AG10803 (cell line): ENCODE measurements at places on chromosomes 12 and 14.

DNA sequence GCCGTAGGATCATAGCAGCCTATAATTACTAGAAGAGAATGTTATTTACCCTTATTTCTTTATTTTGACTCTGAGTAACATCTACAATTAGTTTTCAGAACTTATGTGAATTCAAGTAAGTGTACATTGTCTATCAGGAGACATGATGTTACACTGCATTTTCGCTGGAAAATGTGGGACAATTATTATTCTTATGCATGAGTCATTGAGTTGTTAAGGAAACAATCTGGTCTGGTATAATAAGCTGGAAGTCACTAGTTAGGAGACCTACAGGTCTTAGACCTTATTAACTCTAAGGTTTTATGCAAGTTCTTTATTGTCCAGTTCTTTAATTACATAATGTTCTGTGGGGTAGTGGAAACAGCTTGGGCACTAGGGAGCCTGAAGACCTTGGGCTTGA, 5.8 kb downstream of the KTN1 start:
- DNase-seq: peak; percentile 16

DNA sequence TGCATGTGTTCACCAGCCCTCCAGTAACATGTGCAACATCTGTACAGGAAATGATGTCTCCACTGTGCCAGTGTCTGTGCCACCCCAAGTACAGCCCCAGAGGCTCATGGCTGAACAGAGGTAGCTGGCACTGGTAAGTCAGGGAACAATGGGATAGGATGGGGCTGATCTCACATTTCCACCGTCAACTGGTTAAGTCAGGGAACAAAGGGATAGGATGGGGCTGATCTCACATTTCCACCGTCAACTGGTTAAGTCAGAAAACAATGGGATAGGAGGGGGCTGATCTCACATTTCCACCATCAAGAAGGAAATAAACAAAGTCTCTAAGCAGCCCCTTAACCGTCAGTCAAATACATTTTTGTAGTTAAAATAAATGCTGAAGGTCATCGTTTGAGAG, 246.6 kb downstream of the TMEM132D start:
- no peak for DNase-seq

- DNase-seq: no peak
Measured at GRCh38 chr14:101049942-101050341, 146.4 kb upstream of the RTL1 start.

DNA sequence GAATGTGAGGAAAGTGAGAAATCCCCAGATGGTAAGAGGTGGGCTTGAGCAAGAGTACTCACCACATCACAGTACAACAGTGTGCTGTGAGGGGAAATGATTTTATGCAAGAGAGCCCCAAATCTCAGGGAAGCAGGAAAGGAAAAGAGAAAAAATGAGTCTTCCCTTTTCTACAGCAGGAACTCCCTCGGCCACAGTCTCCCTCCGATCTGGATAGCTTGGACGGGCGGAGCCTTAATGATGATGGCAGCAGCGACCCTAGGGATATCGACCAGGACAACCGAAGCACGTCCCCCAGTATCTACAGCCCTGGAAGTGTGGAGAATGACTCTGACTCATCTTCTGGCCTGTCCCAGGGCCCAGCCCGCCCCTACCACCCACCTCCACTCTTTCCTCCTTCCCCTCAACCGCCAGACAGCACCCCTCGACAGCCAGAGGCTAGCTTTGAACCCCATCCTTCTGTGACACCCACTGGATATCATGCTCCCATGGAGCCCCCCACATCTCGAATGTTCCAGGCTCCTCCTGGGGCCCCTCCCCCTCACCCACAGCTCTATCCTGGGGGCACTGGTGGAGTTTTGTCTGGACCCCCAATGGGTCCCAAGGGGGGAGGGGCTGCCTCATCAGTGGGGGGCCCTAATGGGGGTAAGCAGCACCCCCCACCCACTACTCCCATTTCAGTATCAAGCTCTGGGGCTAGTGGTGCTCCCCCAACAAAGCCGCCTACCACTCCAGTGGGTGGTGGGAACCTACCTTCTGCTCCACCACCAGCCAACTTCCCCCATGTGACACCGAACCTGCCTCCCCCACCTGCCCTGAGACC, 7.8 kb downstream of the ATN1 start:
- no peak for DNase-seq

- DNase-seq: no peak
Measured at GRCh38 chr12:94285943-94286582, 137.7 kb downstream of the PLXNC1 start.

DNA sequence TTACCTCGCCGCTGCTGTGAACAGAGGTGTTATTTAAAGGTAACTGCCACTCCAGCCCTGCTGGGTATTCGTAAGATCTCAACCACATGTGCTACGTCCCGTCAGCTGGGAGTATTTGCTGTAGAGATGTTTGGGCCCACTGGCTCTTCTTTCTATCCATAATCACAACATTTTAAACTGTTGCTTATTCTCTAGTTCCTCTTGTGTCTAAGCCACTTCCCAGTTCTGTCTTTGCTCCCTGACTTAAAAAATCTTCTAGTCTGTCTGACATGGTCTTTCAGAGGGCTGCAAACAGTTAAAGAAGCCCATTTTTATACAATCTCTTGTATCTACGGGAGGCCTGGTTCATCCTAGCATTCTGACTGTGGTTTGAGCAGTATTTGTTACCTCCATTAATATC, 33.2 kb upstream of the HELB start:
- DNase-seq: no peak

DNA sequence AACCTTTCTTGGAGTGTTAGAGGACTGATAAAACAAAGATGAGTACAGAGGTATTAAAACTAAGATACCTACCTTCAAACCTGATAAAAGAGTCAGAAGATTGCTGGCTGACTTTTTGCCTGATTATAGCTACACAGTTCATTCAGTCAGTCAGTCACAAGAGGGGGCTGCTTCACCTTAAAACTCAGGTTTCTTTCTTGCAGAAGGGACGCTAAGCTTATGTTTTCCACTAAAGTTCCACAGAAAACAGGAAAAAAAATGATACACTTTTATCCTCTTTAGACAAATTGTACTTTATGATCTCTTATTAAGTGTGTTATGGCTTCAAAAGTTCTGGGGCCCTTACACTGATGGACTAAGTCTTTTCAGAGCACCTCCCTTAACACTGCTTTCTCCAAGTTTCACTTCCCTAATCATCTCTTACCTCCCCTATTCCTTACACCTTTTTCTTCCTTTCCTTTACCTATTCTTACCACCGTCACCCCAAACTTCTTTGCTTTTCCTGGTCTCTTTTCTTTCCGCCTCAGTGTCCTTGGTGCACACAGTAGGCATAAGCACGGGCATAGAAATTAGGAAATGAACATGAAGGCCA, 448.7 kb upstream of the OR4E1 start:
- DNase-seq: no peak

GRCh38 chr12:49633703-49634345, 10.5 kb downstream of the PRPF40B start:
- no peak for DNase-seq

GRCh38 chr12:58310368-58310767, 369.0 kb downstream of the ATP23 start:
- DNase-seq: peak; percentile 35

GRCh38 chr12:10558301-10558700, 52.6 kb downstream of the EIF2S3B start:
- DNase-seq: no peak

GRCh38 chr14:54942913-54943312, 40.3 kb upstream of the GCH1 start:
- DNase-seq: no peak

GRCh38 chr14:94816113-94816512, 46.2 kb upstream of the GSC start:
- peak; percentile 23 for DNase-seq

DNA sequence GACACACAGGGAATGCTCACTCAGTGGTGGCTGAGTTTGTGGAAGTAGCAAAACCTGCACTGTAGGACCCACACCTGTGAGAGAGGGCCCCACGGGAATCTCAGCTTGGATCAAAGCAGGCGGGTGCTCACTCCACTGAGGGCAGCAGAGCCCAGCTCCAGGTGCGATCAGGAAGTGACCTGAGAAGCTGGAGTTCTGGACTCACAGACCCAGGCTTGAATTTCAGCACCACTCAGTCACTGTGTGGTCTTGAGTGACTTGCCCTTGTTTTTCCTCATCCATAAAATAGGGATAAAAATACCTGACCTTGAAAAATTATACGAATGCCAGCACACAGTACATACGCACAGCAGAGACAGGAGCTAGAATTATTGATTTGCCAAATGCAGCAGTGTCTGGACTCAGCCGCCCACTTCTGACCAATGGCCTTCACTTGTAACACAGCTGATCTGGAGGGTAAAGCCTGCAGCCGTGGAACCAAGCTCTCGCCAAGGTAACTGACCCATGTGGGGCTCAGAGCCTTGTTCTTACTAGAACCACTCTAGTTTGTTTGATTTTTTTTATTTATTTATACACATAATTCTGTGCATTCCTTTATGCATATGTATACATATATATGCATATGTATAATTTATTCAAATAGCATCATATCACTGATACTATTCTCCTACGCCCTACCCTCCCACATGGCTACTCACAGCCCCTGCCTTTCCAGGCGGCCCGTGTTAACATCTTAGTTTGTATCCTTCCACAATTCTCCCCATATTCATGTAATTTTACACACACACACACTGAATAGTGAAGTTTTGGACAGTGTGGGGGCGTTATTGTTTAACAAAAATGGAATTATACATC, 53.9 kb downstream of the DPF3 start:
- DNase-seq: no peak

GRCh38 chr12:122785503-122785902, 11.1 kb downstream of the CCDC62 start:
- no peak for DNase-seq

- no peak for DNase-seq
Measured at GRCh38 chr14:95475540-95476240, 40.8 kb downstream of the SYNE3 start.

DNA sequence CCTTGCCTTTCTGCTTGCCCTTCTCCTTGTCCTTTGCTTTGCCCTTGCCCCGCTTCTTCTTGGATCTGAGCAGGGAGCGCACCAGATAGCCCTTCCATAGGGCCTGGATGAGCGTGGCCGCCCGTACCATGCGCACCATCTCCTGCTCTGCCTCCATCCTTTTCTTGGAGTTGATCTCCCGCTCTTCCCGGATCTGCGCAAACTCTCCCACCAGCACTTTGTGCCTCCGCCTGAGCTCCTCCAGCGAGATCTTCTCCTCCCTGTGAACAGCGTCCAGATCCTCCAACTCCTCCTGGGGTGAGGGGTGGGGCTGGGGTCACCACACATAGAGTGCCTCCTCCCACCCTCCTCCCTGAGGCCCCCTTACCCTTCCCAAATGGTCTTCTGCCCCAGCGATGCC, 10.1 kb downstream of the RITA1 start:
- DNase-seq: no peak

DNA sequence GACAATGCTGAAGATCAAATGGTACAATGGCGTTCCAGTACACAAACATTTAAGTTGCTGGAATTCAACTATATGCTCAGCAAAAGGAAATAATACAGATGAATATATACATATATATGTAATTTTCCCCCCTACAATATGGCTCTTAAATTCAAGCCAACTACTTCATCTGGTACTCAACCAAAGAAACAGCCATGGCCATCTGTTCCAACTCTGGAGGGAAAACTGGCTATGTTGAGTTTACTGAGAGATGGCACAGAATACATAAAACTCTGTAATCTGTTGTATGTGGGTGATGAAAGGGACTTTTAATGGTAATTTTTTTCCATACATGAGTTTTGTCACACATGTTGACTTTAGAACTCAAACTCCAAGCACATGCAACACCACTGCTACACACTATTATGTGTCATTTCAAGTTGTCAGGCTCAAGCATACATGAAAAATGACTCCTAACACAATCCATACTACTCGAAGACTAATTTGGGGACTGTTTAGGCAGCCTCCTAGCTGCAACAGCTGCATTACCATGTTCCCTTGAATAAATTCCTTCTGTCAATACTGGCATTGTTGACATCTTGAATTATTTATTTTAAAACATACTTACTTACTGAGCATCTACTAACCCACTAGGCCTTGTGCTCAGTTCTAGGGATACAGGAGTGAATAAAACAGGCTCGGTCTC, 38.2 kb upstream of the MAP3K9 start:
- DNase-seq: no peak

DNA sequence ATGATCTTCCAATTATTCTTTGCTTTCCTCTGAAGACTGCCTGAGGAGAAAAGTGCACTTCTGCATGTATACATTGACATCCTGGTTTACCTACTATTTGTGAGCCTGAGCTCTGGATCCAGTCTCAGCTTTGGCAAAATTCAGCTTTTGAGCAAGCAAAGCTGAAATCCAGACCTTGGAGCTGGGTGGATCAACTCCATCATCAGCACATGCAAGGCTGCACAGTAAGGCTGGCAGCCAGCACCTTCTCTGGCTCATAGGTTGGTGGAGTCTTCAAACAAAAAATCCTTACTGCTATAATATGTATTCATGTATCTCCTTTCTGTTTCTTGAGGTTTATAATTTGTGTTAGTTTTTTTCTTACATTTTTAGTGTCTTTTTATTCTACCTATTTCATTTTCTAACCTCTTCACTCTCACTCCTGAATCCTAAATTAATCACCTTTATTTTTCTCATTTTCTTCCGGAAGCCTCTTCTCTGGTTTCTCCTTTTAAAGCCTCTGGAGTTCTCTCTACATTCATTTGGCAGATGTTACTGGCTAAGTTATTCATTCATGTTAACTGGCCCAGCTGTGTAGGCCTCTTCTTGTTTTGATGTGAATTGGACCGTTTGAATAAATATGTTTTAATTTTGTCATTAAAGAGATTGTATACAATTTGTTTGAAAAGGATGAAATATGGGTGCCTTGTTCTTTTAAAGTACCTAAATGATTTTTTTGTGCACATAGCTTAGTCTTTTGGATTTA, 224.8 kb downstream of the DACT1 start:
- no peak for DNase-seq

- peak; percentile 82 for DNase-seq
Measured at GRCh38 chr12:28536088-28536487, 345.8 kb downstream of the CCDC91 start.

DNA sequence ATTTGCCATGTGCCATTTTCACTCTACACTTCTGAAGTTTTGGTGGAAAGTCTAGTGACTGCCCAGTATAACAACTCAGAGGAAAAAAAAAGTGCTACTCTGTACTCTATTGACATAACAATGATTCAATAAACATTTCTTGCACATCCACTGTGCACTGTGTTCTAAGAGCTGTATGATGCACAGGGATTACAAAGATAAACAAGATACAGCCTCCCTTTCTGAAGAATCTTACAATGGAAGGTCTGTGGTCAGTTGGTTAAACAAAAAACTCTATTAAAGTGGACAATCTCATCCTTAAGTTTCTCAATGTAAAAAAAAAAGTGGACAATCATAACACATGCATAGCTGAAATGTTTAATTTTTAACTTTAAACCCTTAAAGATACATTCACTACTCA, 105.7 kb upstream of the RASSF8 start:
- DNase-seq: no peak

DNA sequence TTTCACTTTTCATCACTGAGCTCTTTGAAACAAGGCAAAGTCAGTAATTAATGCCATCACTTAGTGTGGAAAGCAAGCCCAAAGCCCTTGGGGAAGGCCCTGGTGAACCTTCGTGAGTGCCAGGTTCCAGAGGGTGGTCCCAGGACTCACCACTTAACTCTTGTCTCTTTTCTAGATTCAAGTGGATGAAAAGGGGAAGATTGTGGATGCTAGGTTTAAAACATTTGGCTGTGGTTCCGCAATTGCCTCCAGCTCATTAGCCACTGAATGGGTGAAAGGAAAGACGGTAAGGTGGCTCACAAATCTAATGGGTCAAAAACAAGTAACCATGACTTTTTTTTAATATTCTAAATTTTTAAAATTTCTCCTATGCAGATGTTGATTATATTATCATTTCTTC, 2.8 kb downstream of the ISCU start:
- no peak for DNase-seq
